ENCODE measurements at places on chromosomes 4 and X. TPM values are rescaled to one million over a fixed set of nuclear protein-coding genes. Genes with fewer than 3 reads are reported as not detected.

Gene DAPP1
- polyA plus RNA-seq, result 0.51 TPM

Gene NHSL2
- 1.3 TPM for polyA plus RNA-seq

Gene KIT
- 0.40 TPM for polyA plus RNA-seq

Gene ARFIP1
- polyA plus RNA-seq, result 15.2 TPM

Gene GPRIN3
- polyA plus RNA-seq, result 0.80 TPM

Gene TCEAL9
- 143 TPM for polyA plus RNA-seq

Gene VCX3A
- 0.34 TPM for polyA plus RNA-seq

Gene TEX13D
- not detected for polyA plus RNA-seq

Gene MTMR8
- 0.72 TPM for polyA plus RNA-seq

Gene LDOC1
- polyA plus RNA-seq, result 65.9 TPM

Gene TDO2
- 9.3 TPM for polyA plus RNA-seq

Gene CYTL1
- polyA plus RNA-seq, result 0.51 TPM

Gene MAP7D2
- 1.3 TPM for polyA plus RNA-seq

Gene MAGEB17
- 0.07 TPM for polyA plus RNA-seq

Gene EXOC1L
- not detected for polyA plus RNA-seq

Gene MED12
- polyA plus RNA-seq, result 34.0 TPM

Gene KCNE5
- 0.54 TPM for polyA plus RNA-seq

Gene SLC35A2
- polyA plus RNA-seq, result 5.1 TPM

Gene SPANXD
- polyA plus RNA-seq, result not detected

Gene INTS6L
- polyA plus RNA-seq, result 62.0 TPM

Gene TCEAL6
- 14.4 TPM for polyA plus RNA-seq

Gene FGF5
- polyA plus RNA-seq, result not detected

Gene CFAP47
- 0.48 TPM for polyA plus RNA-seq

Gene HDAC6
- 135 TPM for polyA plus RNA-seq

Gene FDCSP
- not detected for polyA plus RNA-seq

Gene TMEM47
- polyA plus RNA-seq, result 3.6 TPM

Gene FRYL
- polyA plus RNA-seq, result 20.1 TPM

Gene DDX60
- polyA plus RNA-seq, result 12.7 TPM

Gene TCP11X2
- polyA plus RNA-seq, result not detected

Gene MMRN1
- 1.4 TPM for polyA plus RNA-seq

Gene KLHL15
- polyA plus RNA-seq, result 16.7 TPM

Gene CYLC1
- polyA plus RNA-seq, result not detected

Gene GIMD1
- not detected for polyA plus RNA-seq

Gene TKTL1
- not detected for polyA plus RNA-seq

Gene KLKB1
- polyA plus RNA-seq, result 0.38 TPM

Gene GPRASP1
- polyA plus RNA-seq, result 27.3 TPM

Gene PDZD4
- polyA plus RNA-seq, result 39.2 TPM

Gene GC
- polyA plus RNA-seq, result 0.03 TPM

Gene MFAP3L
- 3.7 TPM for polyA plus RNA-seq

Gene TAF1
- 7.5 TPM for polyA plus RNA-seq

Gene FAT1
- polyA plus RNA-seq, result 8.1 TPM

Gene SHISA3
- 2.7 TPM for polyA plus RNA-seq

Gene DGKK
- polyA plus RNA-seq, result 2.3 TPM

Gene SLC16A2
- 97.9 TPM for polyA plus RNA-seq

Gene P2RY4
- not detected for polyA plus RNA-seq
